ENCODE measurements at places on chromosomes 5 and 9. TPM values are rescaled to one million over a fixed set of nuclear protein-coding genes. Genes with fewer than 3 reads are reported as not detected.

Gene DDX4
- total RNA-seq: 4.1 TPM

Gene AIF1L
- 35.4 TPM for total RNA-seq

Gene PCDHGA12
- 14.4 TPM for total RNA-seq

Gene PHF24
- 1.9 TPM for total RNA-seq

Gene DBH
- 0.72 TPM for total RNA-seq

Gene ADAMTS19
- total RNA-seq: 40.4 TPM

Gene NRARP
- 1.9 TPM for total RNA-seq

Gene SLC6A19
- 0.48 TPM for total RNA-seq

Gene QRFP
- 0.48 TPM for total RNA-seq

Gene PAPPA
- 26.0 TPM for total RNA-seq

Gene TMEM252
- total RNA-seq: 0.96 TPM

Gene SIMC1
- total RNA-seq: 3.4 TPM

Gene MEGF10
- total RNA-seq: 5.3 TPM

Gene SGCD
- 43.8 TPM for total RNA-seq

Gene ITGA1
- total RNA-seq: 374 TPM

Gene KLHL3
- total RNA-seq: 5.5 TPM

Gene PPP3R2
- total RNA-seq: 3.6 TPM

Gene ENTPD2
- total RNA-seq: not detected

Gene OMD
- total RNA-seq: 17.1 TPM

Gene GPRIN1
- total RNA-seq: 0.72 TPM

Gene TAF11L9
- total RNA-seq: 16.4 TPM

Gene OCLN
- 12.5 TPM for total RNA-seq

Gene IL13
- not detected for total RNA-seq

Gene ASS1
- 95.3 TPM for total RNA-seq

Gene GADD45G
- total RNA-seq: 26.5 TPM

Gene PRSS3
- 11.3 TPM for total RNA-seq

Gene HBEGF
- 30.8 TPM for total RNA-seq

Gene C5orf52
- total RNA-seq: not detected

Gene SLC46A2
- 0.24 TPM for total RNA-seq

Gene PRRX2
- 10.4 TPM for total RNA-seq

Data from umbilical cord (tissue), 2 donors.